T-helper 1 cell treated with Interleukin-12 subunit alpha and Interleukin-12 subunit beta and Interleukin-4 antibody, amounts not matched to agents 30 ng/mL and 1 ng/mL, for 36 hours (primary cell): ENCODE measurements at places on chromosomes 11 and 22. TPM values are rescaled to one million over a fixed set of nuclear protein-coding genes. Genes with fewer than 3 reads are reported as not detected.

HBB gene
- not detected in 2 replicates for total RNA-seq

CADM1 gene
- total RNA-seq = 0.83 TPM in 1 of 2 replicates, not detected in the other

PGA5 gene
- total RNA-seq = not detected in 2 replicates

SH3BP1 gene
- 183 and 187 TPM in 2 replicates for total RNA-seq

SLC5A1 gene
- not detected in 2 replicates for total RNA-seq

TMEM191B gene
- not detected in 2 replicates for total RNA-seq

SERHL2 gene
- 0.66 and 1.6 TPM in 2 replicates for total RNA-seq

POLA2 gene
- total RNA-seq = 51.9 and 53.2 TPM in 2 replicates

OR8D4 gene
- not detected in 2 replicates for total RNA-seq

DCUN1D5 gene
- 30.9 and 32.1 TPM in 2 replicates for total RNA-seq
